ENCODE measurements at places on chromosomes 2 and 18.

- DNase-seq = peak; percentile 60
Measured at GRCh38 chr2:23380562-23381065, 4.4 kb upstream of the KLHL29 start.

DNA sequence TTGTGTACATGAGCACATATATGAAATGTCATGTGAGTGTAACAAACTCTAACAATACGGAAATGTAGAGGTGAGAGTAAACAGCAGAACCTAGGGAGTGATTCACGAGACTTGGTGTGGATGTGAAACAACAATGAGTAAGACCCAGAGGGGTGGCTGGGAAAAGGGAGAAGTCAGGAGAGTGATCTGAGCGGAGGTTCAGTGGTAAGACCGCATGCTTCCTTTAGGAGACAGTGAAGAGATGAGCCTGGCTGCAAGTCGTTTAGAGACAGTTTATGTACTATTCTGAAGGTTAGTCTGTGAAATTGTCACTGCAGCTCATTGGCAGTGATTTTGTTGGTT, 150.6 kb downstream of the PRPF40A start:
- no peak for DNase-seq

GRCh38 chr18:48914581-48915251, 36.0 kb downstream of the SMAD7 start:
- DNase-seq = no peak

- no peak for DNase-seq
Measured at GRCh38 chr18:45838302-45839070, 13.0 kb downstream of the SIGLEC15 start.

DNA sequence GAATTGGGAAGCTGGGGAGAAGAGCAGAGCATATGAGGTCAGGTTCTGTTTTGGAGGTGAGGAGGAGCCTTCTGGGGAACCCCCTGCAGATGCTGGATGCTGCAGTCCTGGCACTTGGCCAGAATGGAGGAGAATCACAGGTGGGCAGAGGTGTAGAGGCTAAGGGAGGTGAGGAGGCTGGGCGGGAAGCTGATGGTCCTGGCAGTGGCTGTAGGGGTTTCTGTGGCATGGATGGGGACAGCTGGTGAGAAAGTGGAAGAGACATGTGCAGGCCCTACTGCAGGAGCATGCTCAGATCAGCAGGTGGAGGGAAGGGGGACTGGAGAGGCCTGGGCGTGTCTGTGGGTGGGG, 101.3 kb downstream of the DYSF start:
- no peak for DNase-seq

DNA sequence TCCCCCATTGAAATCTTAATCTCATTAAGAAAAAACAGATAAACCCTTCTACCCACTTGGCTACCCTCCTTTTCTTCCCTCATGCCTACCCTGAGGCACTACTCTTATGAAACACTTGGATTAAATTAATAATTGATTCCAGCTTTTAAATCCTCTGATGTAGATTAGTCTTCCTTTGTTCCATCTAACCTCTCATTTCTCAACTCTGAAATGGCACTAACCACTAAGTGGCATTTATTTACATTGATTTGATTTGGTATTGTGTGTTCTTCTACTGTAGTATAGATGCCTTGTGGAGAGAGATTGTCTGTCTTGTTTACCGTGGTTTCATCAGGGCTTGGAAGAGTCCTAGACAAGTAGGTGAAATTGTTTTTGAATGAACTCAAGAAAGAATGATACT, 26.7 kb downstream of the ITGA4 start:
- DNase-seq = no peak

GRCh38 chr2:32865399-32866068, 81.2 kb upstream of the LTBP1 start:
- peak; percentile 56 for DNase-seq

GRCh38 chr2:68295516-68295915, 24.2 kb downstream of the CNRIP1 start:
- DNase-seq = no peak

GRCh38 chr18:69795791-69796190, 151.9 kb downstream of the CD226 start:
- no peak for DNase-seq

- no peak for DNase-seq
Measured at GRCh38 chr2:162070228-162070936, 3.6 kb downstream of the DPP4 start.

DNA sequence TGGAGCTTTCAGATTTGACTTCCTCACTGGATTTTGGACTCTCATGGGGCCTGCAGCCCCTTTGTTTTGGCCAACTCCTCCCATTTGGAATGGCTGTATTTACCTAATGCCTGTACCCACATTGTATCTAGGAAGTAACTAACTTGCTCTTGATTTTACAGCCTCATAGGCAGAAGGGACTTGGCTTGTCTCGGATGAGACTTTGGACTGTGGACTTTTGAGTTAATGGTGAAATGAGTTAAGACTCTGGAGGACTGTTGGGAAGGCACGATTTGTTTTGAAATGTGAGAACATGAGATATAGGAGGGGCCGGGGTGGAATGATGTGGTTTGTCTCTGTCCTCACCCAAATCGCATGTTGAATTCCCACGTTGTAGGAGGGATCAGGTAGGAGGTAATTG, 233.4 kb upstream of the GALNT5 start:
- DNase-seq = no peak

DNA sequence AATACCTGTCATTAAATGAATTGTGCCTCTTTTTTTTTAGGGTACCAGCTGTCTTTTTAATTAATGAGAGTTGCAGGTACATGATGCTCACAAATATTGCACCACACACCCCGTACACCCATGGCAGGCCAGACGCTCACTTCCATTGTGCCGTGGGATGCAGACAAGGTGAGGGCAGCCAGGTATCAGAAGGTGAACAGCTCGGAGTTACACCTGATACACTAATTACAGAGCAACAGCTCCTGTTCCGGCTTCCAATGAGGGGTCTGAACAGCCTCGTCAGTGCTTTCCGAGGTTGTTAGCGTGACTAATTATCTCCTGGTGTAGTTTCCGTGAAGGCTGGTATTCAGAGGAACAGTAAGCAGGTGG, 442.8 kb downstream of the ZNF516 start:
- no peak for DNase-seq

DNA sequence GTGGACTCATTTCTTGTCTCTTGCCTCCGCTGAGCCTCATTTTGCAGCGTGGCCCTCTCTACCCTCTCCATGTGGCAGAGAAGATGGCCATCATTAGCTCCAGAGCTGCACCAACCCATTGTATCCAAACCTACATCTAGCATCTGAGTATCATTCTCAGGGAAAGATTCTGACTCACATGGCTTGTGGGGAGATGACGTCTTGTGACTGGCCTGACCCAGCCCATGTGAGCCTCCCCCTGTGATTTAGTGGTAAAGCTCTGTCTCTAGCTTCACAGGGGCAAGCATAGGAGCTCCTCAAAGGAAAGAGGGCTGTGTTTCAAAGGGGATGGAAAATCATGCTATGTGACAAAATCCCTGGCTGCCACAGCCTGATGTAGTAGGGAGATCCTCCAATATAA, 87.4 kb upstream of the RBMS1 start:
- DNase-seq = no peak

DNA sequence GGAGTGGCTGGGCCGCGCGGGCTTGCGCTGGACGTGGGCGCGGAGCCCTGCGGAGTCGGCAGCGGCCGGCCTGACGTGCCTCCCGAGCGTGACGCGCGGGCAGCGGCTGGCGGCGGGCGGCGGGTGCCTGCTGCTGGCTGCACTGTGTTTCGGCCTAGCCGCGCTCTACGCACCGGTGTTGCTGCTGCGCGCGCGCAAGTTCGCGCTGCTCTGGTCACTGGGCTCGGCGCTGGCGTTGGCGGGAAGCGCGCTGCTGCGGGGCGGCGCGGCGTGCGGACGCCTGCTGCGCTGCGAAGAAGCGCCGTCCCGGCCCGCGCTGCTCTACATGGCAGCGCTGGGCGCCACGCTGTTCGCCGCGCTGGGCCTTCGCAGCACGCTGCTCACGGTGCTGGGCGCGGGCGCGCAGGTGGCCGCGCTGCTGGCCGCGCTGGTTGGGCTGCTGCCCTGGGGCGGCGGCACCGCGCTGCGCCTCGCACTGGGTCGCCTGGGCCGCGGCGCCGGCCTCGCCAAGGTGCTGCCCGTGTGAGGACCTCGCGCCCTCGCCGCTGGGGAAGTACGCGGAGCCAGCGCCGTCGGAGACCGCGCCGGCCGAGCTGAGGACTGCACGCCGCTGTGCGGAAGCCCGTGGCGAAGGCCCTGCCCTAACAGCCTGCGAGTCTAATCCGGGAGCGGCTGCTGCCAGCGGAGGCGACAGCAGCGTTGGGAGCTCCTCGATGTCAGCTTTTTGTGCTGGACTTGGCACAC, 526 bp downstream of the SFT2D3 start:
- peak; percentile 54 for DNase-seq

GRCh38 chr2:110906613-110907298, 174.4 kb downstream of the ACOXL start:
- no peak for DNase-seq

GRCh38 chr2:119435081-119435952, 3.7 kb downstream of the TMEM37 start:
- DNase-seq = no peak

- no peak for DNase-seq
Measured at GRCh38 chr18:9328776-9329175, 5.8 kb upstream of the TWSG1 start.

DNA sequence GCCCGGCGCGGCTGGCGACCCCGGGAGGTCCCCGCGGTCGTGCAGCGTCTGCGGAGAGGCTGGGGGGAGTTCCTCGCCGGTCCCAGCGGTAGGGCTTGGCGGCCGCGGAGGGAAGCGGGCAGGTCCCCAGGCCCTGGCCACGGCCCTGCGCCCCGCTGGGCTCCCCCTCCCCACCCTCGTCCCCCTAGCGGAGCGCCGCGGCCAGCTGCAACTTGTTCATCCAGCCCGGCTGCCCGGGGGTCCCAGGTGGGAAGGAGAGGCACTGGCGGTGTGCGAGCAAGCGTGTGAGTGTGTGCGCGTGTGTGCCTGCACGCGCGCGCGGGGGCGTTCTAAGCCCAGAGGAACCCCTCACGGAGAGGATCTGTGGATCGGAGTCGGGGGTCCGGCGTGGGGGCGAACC, 1.3 kb downstream of the PTPRM start:
- DNase-seq = peak; percentile 32

GRCh38 chr2:169670215-169670651, 24.0 kb downstream of the CFAP210 start:
- DNase-seq = no peak

DNA sequence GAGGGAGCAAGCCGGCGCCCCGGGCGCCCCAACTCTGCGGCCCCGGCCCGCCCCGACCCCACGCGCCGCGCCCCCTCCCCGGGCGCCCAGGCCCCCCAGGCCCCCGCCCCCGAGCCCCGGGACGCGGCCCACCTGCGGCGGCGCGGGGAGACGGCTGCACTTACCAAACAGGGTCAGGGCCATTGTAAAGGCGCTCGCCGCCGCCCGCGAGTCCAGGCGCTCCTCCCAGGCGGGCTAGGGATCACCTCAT, 526 bp downstream of the CHN1 start:
- peak; percentile 21 for DNase-seq

- no peak for DNase-seq
Measured at GRCh38 chr18:32542221-32542798, 71.6 kb upstream of the GAREM1 start.

DNA sequence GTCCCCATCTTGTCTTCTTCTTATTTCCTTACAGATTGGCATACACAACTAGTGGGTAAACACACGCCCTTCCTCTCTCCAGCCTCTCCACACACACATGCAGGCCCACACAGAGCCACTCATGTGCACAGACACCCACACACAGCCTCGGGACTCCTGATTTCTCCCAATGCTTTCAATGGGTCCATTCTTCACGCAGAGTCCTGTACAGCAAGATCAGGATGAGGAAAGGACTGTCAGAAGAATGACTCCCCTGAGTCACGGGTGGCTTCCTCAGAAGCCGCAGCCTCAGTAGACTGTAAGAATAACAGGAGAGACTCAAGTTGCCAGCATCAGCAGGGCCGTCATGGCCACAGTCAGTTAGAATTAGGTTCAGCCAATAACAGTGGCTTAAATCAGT, 109.1 kb upstream of the GLI2 start:
- DNase-seq = no peak

DNA sequence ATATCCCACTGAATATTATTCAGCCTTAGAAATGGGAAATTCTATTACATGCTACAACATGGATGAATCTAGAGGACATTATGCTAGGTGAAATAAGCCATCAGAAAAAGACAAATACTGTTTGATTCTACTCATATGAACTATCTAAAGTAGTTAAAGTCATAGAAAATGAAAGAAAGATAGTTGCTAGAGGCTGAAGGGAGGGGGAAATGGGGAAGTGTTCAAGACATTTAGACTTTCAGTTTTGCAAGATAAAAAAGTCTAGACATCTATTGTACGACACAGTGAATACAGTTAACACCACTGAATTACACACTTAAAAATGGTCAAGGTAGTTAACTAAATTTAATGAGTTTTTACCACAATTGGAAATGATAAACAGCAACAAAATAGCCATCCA, 835.9 kb upstream of the CHAC2 start:
- DNase-seq = no peak

DNA sequence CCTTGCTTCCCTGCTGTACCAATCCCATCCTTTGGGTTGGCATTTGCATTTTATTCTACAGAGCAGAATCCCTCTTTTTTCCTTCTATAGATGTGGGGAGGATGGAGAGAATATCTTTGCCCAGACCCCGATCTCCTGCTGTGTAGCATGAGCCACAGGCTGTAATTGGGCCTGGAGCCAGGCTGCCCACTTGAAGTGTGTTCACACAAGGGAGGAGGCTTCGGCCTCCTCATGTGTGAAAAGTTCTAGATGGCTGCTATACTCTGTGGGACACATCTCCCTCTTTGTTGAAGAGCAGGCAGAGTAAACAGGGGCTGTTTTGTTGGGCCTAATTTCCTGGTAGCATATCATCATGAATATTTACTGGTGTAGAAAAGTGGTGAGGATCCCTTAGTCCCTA, 126.3 kb downstream of the XRCC5 start:
- DNase-seq = no peak

DNA sequence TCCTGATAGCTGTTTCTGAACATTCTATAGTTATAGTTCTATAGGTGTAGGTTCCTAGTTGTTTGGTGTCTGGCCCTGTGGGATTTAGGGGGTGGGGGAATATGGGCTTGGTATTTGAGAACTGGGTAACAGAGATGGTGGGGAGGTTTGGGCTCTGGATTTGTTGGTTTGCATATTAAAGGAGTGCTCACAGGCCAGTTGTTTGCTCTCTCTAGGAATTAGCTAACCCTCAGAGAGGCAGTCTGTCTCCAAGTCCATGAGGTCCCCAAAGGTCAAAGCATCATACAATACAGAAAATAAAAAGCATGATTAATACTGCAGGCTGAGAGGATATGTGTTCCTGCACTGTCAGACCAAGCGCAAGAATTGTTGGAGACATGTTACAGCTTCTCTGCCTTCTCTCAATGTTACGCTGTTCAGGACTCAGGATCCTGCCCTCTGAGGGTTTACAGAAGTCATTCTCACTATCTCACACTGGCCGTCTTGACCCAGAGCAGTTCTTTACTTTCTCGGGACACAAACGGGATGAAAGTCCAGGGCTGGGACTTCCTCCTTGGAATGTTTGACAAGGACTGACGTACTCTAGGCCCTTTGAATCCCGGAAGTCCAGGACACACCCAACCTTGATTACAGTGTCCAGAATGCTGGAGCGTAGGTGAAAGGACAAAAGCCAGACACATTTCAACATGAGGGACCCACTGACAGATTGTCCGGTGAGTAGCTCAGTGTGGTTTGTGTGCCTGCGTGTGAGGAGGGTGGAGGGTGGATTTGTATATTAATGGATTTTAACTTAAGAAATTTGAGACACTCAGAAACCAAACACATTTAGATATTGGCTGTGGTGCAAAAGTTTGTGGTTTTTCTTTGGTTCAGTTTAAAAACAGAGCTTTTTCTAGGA, at the start of gene NOSTRIN:
Gene NOSTRIN, plus strand, starts transcription at position 677 of the 898 bp plus-strand sequence. Its CDS starts 10 bp downstream, at position 687.
- DNase-seq = no peak

GRCh38 chr2:61922714-61923113, 17.2 kb downstream of the COMMD1 start:
- DNase-seq = no peak
